CD4-positive, alpha-beta T cell treated with Interleukin-17A for 1 hour (primary cell): ENCODE measurements at places on chromosomes 3 and 15.

GRCh38 chr15:92277776-92278175 is 115.9 kb upstream of the ST8SIA2 start:
- DNase-seq = no peak

GRCh38 chr15:34493001-34493400 is 55.4 kb upstream of the GOLGA8A start:
- no peak for DNase-seq

GRCh38 chr15:40058476-40059140 is 19.6 kb upstream of the SRP14 start:
- no peak for DNase-seq

GRCh38 chr15:75129788-75130187 is 71.9 kb upstream of the C15orf39 start:
- no peak for DNase-seq

GRCh38 chr15:71414853-71415252 is 299.6 kb downstream of the THSD4 start:
- no peak for DNase-seq

- DNase-seq = no peak
Measured at GRCh38 chr3:15576475-15576874, 24.9 kb downstream of the HACL1 start.

DNA sequence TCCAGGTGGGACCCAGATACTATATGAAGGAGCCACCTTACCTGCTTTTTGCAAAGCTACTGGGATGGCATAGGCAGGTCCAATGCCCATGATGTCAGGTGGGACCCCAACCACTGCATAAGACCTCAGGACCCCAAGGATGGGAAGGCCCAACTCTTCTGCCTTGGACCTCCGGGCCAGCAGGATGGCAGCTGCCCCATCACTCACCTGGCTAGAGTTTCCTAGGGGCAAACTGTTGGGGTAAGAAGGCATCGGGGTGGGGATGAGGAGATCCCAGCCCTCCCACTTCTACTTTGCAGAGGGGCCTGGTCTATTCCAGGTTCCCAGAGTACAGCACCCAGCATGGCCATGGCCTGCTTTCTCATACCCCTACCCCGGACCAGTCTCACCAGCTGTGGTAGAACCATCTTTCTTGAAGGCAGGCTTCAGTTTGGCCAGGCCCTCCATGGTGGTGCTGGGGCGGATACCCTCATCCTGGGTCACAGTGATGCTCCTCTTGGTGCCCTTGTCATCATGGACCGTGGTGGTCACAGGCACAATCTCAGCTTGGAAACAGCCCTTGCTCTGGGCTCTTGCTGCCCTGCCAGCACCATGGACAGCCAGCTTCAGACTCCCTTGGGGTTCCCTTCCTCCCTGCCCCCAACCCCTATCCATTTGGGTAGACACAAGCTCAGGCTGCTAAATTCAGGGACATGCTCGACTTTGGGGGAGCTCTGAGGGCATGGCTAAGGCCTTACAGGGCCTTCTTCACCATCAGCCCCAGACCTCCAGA is 10.6 kb downstream of the ACAA1 start:
- no peak for DNase-seq

- no peak for DNase-seq
Measured at GRCh38 chr3:30269751-30270445, 336.5 kb upstream of the TGFBR2 start.

DNA sequence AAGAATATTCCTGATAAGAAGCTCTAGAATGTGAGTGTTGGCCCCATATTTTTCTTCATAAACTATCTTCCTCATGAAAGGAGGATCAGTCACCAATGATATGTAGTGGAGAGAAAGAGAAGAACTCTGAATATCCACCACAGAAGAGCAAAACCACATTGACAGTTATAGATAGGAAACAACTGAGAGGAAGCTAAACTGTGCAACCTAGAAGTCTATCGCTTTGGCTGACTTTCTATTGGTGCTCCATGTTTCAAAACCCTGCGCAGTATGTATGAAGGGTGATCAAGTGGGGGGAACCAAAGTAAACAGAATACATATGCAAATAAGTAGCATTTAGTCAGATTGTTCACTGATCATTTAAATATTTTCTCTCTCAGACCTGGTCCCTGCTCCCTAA is 41.0 kb upstream of the ZNF280D start:
- no peak for DNase-seq

GRCh38 chr3:138332472-138333073 is 2.9 kb upstream of the NME9 start:
- peak; percentile 38 for DNase-seq

DNA sequence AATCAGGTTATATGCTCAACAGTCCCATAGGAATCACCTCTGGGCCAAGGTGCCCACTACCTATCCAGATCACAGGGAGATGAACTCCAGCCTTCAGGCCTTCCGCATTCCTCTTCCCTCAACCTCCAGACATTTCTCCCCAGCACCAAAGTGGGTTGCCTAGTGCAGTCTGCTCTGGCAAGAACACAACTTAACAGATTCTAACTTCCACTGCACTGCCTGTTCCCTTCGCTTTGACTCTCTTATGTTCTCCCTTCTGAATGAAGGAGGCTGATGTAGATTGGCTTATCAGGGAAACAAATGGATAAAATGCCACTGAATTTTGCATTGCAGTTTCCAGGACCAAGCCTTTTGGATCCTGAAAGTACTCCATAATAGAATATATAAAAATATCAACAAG is 106.3 kb downstream of the SRGAP3 start:
- no peak for DNase-seq

DNA sequence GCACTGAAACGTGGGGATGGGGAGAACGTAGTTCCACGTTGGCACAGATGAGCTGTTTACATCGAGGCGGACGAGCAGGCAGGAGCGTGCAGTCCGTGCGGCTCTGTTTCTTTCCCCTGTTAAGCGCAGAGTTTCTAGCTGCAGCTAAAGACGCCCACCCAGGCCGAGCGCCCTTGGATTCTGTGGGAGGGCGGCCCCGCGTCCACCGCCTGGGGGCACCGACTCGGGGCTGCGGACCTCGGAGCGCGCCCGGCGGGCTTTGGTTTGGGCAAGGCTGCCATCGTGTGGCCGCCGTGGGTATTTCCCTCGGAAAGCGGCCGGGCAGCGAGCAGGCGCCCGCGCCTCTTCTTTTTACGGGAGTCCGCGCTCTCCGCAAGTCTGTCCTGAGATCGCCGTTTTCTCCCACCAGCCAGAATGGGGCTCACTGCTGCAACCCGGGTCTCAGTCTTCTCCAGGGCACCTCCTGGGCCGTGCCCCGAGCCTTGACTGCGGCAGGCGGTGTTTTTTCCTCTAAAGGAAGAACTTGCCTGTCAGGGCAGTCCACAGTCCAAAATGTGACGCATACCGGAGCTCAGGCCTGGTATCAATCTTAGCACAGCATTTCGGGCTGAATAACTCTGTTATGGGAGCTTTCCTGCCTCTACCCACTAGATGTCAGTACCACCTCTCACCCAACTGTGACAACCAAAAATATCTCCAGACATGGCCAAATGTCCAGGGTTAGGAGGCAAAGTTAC is 219.9 kb upstream of the IGF1R start:
- DNase-seq = peak; percentile 31

DNA sequence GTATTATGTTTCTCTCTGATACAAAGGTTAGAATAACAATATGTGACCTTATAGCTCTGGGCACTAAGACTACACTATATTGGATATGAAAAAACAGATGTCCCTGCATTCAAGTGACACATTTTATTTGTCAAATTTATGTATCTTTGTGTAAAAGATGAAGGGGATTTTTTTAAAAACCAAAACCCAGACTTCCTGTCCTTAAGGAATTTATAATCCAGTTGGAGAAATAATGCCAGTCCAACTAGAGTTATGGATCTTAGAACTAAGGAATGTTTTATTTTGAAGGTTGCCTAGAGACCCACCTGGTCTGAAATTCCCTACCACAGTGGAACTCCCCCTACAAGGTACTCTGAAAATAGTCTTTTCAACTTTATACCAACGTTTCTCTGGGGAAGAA is 33.3 kb upstream of the PIK3CB start:
- DNase-seq = no peak

- no peak for DNase-seq
Measured at GRCh38 chr3:191702121-191702520, 241.2 kb downstream of the PYDC2 start.

- no peak for DNase-seq
Measured at GRCh38 chr3:125302932-125303331, 72.2 kb downstream of the ZNF148 start.

DNA sequence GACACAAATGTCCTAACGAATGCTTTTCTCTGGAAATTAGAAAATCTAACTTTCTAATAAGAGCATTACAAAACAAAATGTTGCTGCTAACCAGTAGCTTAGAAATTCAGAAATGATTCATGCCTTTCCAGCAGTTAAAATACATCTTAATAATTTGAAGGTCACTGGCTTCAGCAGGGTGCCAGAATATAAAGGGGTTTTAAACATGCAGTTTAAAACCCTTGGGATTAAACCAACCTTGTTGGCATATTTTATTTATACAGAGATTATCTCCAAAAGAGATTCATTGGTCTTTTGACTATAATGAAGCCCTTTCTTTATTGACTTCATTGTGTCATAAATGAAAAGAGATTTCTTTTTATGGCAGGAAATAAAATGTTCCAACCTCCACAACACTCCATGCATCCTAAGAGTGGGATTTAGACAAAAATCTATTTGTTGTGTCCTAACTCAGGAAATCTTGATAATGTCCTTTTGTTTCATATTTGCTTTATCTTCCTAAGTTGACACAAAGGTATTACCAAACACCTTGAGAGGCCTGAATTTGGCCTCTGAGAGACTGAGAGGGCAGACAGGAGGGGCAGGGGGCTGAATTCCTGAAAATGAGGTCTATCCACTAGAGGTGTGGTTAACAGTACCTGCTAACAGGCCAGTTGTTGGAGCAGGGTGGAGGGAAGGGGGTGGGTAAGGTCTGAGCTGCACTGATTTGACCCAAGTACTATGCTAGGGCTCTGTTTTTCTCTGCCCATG is 124.4 kb downstream of the FEZF2 start:
- no peak for DNase-seq

DNA sequence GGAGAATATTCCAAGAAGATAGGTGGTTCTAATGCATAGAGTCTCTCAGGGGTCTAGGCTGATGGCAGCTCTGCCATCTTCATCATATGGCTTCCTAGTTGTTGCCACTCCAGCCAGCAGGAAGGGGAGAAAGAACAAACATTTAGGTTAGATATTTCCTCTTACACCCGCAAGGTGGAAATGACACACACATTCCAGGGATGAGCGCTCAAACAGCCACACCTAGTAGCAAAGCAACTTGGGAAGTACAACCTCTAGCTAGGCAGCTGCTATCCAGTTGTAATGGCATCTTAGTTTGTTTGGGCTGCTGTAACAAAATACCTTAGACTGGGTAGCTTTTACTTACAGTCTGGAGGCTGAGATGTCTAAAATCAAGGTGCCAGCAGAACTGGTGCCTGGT is 51.9 kb upstream of the ADAMTSL3 start:
- no peak for DNase-seq

- no peak for DNase-seq
Measured at GRCh38 chr3:185087419-185087818, 65.4 kb downstream of the C3orf70 start.

- no peak for DNase-seq
Measured at GRCh38 chr3:160478338-160478737, 28.8 kb upstream of the TRIM59 start.
